ENCODE measurements at places on chromosomes 6 and 20.

DNA sequence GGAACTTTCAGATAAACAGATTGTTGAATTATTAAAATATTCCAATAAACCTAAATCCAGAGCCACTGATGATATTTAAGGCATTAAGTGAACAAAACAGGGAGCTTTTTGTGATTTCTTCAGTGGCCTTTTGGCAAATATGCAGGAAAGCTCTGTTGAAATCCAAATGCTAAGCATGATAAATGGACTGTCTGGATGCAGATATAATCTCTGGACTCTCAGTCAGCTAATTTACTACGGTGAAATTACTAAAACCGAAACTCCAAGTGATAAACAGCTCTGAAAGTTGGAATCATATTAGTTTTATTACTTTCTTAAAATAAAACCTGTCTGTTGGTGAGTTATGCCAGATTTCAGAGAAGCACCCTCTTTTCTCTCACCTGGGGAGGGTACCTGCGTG lies 120.3 kb downstream of the IMPG1 start:
- DNase-seq: no peak

DNA sequence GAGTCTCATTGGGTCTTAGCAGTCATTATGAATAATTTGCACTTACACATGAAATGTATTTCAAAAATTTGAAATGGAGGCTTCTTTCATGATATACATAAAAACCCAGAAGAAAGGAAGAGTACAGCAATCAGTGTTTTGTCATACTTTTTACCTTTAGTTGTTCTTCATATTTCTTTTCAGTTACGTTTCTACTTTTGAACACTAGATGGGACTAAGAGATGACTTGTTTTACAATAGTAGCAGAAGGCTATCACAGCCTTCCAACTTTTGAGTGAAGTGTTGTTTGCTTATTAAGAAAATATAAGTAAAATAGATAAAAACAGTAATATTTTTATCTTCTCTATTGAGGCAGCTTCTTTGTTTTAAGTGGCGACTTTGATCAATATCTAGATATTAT lies 58.1 kb downstream of the L3MBTL3 start:
- no peak for DNase-seq

DNA sequence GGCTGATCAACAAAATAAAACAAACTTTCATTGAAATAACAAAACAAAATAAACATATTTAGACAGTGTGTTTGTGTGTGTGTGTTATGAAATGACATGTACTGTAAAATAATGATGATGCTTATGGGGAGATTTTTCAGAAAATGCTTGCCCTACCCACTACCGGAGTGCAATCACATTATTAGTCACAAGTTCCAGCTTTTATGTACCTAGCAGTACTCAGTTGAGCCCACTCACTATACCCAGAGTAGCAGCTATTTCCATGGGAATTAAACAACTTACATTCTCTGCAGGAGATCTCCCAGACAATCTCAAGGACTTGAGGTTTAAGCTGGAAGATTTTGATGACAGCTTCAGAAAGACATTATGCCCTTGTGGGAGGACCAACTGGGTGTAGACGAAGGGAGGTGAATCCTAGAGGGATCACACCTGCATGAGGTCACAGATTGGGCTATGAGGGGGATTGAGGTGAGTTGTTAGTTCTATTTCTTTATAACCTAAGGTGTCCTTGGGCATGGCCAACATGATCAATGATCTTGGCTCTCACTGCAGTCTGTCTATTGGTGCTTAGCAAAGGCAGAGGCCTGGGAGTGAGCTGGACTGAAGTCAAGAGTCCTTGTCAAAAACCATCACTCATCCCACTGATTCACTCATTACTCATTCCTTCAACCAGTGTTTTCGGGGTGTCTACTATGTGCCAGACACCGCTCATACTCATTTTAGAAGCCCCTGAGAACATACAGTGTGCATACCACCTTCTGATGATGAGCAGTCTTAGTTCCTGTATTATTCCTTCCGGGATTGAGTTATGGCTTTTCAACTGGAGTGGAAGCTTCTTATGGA lies 6.7 kb upstream of the CLIC5 start:
- no peak for DNase-seq

- peak; percentile 32 for DNase-seq
These were observed 936 bp upstream of the TMX4 start for GRCh38 chr20:8020314-8021079.

All from mammary epithelial cell (primary cell).